ENCODE measurements at places on chromosomes 7 and 10.

- DNase-seq, result no peak
Measured at GRCh38 chr7:22672846-22673680, 53.9 kb upstream of the IL6 start.

GRCh38 chr7:92417913-92418312 lies 29.4 kb upstream of the GATAD1 start:
- DNase-seq, result no peak

GRCh38 chr10:110859973-110860376 lies 11.8 kb upstream of the PDCD4 start:
- DNase-seq, result no peak

GRCh38 chr10:132785723-132786475 lies at the start of gene NKX6-2:
Gene NKX6-2 (minus strand): TSS chr10:132786147. CDS start chr10:132785948, 199 bp downstream.
- DNase-seq, result no peak

GRCh38 chr10:132904814-132905649 lies 37.3 kb downstream of the CFAP46 start:
- DNase-seq, result no peak

GRCh38 chr7:90404777-90405176 lies 1.5 kb downstream of the CLDN12 start:
- no peak for DNase-seq

DNA sequence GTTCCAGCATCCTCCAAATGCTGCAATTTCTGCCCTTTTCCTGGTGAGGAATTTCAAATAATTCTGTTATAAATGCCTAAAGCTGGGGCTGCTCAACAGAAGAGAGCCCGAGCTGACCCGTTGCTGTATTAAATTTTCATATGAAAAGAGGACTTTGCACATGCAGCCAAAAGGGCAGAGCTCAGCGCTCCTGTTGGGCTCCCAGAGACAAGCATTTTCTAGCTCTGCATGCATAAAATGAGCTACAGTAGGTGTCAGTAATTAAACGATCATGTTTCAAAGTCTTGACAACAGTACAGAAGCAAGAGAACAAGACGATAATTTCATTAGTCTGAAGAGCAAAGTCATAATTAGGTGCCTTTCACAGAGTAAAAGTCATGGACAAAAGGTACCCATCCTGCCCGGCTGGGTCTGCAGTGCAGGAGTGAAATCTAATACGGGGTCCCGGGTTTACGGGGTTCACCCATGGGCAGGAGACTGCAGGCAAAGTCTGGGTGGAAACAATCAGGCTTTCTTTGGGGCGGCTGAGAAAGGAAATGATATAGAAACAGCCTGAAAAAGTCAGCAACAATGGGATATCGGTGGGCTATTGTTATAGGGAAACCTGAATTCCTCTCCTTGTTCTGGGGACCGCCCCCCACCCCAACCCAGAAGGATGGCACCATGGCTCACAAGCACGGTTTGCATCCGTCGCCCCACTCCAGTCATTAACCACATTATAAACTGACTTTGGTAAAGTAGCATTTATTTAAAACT lies 66.0 kb downstream of the EBF3 start:
- peak; percentile 3 for DNase-seq

All from NCI-H748 treated with DMSO at 0.1 percent for 48 hours (cell line).